ENCODE measurements at places on chromosomes 16 and 17.

GRCh38 chr17:73838815-73839214 is 194.6 kb upstream of the SDK2 start:
- no peak for DNase-seq

DNA sequence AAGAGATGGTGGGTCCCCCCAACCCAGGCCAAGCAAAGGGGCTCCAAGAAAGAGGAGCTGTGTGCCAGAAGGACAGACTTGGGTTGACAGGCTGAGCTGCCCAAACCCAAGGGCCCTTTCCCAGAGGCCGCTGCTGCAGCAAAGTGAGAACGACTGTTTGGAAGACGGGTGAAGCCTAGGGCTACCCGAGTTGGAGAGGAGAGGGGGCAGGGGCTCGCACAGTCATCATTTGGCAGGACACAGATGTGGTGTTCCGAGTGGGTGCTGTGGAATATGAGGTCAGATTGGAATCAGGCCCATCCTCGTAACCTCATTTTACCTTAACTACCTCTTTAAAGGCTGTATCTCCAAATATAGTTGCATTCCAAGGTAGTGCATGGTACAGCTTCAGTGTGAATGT is 5.3 kb upstream of the MFAP4 start:
- no peak for DNase-seq

GRCh38 chr16:57601801-57602478 is 26.5 kb upstream of the ADGRG1 start:
- no peak for DNase-seq

- DNase-seq: no peak
Observed at GRCh38 chr16:15739950-15740349, 89.9 kb downstream of the NDE1 start.

DNA sequence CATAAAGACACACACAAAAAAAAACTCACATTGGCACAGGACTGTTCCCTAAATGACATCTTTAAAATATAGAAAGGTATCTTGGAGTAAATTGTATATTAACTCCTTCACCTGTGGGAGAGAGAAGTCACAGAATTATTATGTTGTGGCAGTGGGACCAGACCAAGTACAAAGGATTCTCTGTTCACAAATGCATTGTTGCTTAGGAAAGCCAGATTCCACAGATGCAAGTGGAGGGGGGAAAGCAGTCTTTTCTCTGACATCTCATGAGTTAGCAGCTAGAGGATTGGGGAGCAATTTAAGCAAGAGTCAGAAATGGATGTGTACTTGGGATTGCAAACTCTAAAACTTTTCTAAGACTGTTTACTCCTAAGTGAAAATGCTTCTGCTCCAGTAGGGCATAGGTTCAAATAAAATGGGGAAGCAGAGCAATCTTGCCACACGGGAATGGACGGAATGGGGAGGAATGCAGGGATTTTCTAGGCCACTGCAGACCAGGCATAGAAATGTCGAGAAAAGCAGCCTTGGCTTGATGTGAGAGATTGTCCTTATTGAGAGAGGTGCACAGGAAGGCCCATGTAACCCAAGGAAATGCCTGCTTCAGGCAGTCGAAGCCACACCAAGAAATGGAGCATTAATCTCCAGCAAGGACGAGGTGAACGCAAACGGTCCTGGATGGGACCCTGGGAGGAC is 4.1 kb upstream of the PMP22 start:
- no peak for DNase-seq

DNA sequence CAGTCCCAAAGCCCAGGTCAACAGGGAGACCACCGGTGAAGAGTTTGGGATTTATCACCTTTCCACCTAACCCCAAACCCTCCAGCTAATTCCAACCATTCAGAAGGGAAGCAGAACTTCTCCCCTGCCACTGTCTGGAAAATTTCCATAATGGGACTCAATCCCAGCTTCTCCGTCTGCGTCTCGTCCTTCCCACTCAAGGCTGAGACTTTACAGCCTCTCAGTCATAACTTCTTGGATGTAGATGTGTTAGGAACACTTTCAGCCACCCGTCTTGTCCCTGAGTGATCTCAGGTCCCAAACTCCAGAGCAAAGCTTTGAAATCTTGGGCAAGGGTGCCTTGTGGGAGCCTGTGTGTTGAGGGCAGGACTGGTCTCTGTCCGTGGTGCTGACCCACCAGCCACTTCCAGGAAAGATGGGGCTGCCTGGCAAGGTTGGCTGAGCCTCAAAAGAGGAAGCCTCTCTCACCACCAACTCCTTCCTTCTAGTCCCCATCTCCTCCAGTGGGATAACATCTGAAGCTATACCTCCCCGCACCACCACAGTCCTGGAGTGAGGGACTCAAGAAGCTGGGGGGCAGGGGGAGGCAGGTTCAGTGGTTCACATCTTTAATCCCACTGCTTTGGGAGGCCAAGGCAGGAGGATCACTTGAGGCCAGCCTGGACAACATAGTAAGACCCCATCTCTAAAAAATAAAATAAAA is 9.3 kb downstream of the GAS2L2 start:
- no peak for DNase-seq

DNA sequence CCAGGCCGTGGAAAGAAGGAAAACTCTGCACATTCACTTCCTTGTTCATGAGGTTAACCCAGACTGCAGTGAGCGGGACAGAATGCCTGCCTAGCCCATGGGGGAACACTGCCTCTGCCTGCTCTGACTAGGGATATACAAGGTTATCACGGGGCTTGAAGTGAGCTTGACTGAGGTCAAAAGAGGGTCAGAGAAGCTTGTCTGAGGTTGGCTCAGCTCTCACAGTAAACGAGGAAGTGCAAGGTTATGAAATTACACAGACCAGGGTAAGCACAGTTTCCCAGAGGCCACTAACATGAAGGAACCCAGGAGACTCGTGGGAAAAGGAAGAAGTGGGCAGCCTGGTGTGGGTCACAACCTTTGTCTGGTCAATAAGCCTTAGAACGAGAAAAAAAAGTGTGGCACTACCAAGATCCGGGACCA is 28.7 kb downstream of the HIC1 start:
- no peak for DNase-seq

GRCh38 chr16:77715145-77715544 is 7.2 kb upstream of the NUDT7 start:
- DNase-seq: no peak

- no peak for DNase-seq
Observed at GRCh38 chr17:12519956-12520594, 145.6 kb upstream of the MYOCD start.

DNA sequence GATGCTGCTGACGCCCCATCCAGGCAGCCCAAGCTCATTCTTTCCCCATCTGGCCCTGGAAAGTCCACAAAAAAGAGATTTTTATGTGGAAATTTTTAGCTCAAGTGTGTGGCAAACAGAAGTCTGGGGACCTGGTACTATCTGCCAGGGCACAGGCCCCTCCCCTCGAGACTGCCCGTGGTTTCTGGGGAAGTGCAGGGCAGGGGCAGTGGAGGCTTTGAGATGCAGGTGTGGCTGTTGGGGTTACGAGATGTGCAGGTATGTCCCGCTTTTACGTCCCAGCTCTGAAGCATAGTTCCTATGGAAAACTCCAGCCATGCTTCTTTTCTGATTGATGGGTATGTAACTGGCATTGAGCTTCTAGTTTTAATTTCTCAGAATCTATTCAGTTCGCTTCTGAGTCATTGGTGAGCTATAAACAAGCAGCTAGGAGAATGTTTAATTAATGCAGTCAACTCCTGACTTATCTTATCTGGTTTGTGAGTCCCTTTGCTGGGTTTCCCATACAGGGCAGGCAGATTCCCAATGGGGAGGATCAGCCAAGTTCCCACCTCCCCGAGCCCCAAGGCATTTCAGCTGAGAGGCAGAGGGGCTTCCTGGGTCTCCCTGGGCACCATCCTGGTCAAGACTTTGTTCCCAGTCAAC is 16.2 kb downstream of the TBX4 start:
- no peak for DNase-seq

- DNase-seq: no peak
Observed at GRCh38 chr17:36184023-36184765, 7.8 kb upstream of the TBC1D3B start.

DNA sequence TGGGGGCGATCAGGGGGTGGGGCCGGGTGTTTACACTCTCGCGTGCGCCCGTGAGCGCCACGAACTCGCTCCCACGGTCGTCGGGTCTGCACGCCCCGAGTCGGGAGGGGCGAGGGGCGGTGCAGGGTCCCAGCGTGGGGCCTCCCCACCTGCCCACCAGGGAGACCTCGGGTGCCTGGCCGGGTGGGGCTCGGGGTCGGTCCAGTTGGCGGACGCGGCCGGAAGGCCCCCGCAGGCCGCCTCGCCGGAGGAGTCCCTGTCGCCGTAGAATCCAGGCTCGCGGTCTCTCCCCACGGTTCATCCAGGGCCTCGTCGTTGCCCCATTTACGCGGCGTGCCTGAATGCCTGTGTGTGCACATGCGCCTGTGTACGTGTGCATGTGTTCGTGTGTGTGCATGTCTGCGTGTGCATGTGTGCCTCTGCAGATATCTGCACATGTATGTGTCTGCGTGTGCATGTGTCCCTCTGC is 510 bp upstream of the RAB40B start:
- no peak for DNase-seq

DNA sequence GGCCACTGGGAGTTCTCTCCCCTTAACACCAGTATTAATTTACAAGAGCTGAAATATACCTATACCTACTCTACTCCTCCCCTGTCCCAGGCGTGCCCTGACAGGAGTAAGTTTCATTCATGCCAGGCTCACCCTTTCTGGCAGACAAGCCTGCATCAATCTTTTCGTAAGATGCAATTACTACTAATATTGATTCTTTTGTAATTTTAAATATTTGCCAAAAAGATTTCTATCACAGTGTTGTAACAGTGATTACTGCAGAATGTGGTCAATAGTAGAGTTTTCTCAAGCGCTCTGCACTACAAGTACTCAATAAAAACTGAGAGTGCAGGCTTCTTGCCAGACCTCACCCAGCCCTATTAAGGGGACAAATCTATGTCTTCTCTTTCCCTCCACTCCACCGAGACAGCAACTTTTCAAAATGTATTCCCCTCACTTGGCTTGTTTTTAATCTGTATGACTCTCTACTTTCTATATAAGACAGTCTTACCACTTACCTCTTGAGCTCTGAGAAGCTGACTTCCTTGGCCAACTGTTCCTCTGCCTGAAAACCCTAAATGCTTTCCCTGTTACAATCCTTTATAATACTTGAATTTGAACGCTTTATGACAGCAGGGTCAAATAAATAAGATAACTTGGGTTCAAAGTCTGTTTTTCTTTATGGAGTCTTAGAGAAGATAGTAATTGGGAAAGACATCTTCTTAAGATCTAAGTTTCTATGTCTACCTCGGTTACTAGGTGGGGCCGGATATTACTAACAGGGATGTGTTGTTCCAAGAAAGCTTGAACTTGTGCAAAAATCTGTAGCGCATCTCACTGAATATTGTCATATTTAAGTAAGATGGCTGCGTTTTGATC is at the start of gene TMIGD1:
TSS of gene TMIGD1 (minus strand) at position 555 of the 858 bp plus-strand sequence. CDS start 1,924 bp downstream, outside the sequence.
- no peak for DNase-seq

DNA sequence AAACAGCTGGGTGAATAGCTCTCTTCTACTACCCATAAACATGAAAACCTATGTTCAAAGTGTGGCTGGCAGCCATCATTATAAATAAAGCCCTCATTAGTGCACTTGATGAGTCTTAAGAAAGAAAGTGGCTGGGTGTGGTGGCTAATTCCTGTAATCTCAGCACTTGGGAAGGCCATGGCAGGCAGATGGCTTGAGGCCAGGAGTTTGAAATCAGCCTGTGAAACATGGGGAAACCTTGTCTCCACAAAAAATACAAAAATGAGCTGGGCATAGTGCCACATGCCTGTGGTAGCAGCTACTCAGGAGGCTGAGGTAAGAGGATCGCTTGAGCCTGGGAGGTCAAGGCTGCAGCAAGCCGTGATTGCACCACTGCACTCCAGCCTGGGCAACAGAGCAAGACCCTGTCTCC is 28.3 kb upstream of the APPBP2 start:
- DNase-seq: no peak

Data from GM12891 (cell line).